Daoy (cell line): ENCODE measurements at places on chromosomes 6 and 20. TPM values are rescaled to one million over a fixed set of nuclear protein-coding genes. Genes with fewer than 3 reads are reported as not detected.
A peak's percentile ranks its signal among the peaks of the same experiment; 100 is the strongest.

GRCh38 chr6:36955671-36956445 lies 1.3 kb downstream of the PI16 start:
- peak; percentile 55 for DNase-seq

Gene MACROD2
- total RNA-seq, result 0.51 and 0.86 TPM in 2 replicates

DNA sequence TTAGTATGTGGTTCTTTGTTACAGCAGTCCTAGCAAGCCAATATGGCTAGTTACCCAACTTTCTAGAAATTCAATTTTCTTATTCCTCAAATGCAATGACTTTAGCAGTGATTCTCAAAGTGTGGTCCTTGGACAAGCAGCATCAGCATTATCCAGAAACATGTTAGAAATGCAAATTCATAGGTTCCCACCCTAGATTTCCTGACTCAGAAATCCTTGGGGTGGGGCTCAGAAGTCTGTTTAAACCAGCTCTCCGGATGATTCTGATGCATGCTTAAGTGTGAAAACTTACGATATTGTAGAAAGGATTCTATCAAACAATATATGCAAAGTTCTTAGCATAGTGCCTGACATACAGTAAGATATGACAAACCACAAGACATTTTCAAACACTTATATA lies 757.1 kb downstream of the DHX35 start:
- no peak for DNase-seq

Gene FAM135A
- 11.9 and 14.0 TPM in 2 replicates for total RNA-seq

DNA sequence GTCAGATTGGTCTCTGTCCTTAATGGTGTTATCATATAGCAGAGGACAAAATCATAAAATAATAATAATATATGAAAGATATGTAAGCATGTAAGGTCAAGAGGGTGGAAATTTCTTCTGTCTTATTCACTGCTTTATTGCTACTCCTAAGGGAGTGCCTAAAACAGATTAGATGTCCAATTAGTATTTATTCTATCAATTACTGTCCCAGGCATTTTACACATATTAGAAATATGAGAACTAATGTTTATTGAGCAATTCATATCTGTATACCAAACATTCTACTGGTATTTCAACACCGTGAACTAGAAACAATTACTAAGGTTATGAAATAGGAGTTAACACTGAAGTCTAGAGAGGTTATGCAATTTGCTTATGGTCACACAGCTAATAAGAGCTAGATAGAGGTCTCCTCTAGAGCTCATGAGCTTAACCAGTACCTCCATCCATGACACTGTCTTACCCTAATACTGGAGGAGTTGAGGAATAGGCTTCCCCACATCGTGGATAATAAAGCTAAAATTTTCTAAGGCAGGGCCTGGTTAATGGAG lies 302.3 kb downstream of the PLCB1 start:
- DNase-seq, result no peak

GRCh38 chr6:9620263-9620662 lies 794.6 kb downstream of the TFAP2A start:
- peak; percentile 64 for DNase-seq

DNA sequence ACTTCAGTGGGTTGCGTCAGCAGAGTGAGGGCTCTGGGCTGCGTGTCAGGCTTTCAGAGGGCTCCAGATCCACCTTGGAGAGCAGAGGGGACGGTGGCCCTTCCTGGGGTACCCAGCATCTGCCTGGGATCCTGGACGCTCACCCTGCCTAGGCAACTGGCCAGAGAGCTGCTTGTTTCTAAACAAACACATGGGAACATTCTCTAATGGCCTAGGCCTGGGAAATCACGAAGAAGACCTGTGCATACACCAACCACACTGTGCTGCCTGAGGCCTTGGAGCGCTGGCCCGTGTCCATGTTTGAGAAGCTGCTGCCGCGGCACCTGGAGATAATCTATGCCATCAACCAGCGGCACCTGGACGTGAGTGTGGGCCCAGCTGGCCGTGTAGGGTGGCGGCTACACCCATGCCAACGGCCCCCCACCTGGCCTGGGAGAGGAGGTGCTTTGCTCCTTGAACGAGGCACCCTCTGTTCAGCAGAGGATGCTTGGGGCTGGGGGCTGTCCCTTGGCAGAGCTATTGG lies 32.2 kb downstream of the PYGB start:
- DNase-seq, result no peak

GRCh38 chr6:155404937-155405336 lies 50.7 kb downstream of the NOX3 start:
- DNase-seq, result no peak

DNA sequence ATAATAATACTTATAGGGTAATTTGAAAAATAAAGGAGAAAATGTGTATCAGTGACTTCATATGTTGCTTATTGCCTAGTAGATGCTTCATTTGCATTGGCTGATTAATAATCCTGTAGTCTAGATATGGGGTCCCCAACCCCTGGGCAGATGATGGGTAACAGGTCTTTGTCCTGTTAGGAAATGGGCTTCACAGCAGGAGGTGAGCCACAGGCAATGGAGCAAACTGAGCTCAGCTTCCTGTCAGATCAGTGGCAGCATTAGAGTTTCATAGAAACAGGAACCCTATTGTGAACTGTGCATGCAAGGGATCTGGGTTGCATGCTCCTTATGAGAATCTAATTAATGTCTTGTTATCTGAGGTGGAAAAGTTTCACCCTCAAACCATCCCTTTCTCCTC lies 1049.5 kb upstream of the EPHA7 start:
- DNase-seq, result no peak

Gene DOK5
- total RNA-seq, result 0.06 and 0.91 TPM in 2 replicates

DNA sequence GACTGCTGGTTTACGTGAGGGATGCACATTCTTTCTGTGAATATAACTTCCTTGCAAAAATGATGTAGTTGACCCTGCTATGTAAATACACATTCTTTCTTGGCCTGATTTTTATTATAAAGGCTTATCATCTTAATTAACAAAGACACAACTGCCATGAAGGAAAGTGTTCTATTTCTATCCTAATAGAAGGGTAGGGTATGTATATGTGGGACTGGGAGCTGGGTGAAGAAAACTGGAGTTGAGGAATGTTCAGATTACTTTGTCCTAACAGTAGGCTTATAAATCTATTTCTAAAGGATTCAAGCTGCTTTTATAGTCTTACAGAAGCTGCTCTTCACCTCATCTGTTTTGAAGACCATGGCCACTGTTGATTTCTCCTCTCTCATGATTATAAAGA lies 76.5 kb upstream of the RGS17 start:
- DNase-seq, result no peak

- no peak for DNase-seq
Observed at GRCh38 chr20:33883164-33883563, 72.0 kb downstream of the CHMP4B start.

DNA sequence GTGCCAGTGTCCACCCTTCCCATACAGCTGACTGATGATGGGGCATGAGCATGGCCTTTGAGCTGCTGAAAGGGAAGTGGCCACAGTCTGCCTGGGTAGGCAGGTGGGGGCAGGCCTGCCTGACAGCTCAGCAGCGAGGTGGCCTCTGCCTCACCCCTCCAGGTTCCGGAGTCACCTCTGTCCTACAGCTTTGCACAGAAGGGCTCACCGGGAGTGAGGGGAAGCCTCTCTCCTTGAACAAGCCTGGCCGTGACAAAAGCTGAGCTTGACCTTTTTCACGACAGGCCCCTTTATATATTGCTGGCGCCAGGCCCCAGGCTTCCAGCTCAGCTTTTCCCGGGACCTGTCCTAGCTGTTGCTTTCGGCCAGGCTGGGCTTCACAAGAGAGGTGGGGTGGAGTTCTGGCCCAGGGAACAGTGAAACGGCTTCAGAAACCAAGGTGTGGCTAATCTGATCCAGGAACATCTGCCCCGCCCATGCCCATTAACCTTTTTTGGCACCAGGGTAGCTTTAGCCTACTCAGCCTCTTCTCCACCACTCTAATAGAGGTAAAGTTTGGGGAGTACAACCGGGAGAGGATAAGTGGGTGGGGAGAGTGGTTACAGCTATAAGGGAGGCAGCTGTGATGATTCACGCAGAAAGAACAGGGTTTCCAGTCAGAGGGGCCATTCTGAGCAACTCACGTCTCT lies 42.9 kb downstream of the C6orf132 start:
- peak; percentile 85 for DNase-seq

DNA sequence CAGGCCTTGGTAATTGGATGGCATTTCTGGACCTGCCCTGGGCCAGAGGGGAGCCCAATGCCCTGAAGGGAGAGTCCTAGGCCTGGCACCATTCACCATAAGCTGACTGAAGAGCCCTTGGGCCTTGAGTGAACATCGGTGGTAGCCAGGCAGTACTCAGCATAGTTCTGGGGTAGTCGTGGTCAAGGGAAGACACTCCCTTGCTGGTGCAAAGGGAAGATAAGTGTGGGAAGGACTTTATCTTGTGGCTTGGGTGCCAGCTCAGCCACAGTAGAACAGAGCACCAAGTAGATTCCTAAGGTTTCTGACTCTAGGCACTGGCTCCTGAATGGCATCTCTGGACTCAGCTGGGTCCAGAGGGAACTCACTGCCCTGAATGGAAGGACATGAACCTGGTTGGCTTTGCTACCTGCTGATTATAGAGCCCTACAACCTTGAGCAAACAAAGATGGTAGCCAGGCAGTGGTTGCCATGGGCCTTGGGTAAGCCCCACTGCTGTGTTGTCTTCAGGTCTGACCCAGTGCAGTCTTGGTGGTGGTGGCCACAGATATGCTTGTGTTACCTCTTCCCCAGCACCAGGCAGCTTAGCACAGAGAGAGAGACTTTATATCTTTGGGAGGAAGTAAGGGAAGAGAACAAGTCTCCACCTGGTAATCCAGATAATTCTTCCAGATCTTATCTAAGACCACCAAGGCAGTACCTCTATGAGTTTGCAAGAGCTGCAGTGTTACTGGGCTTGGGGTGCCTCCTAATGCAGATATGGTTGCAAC lies 83.5 kb downstream of the PRDM13 start:
- no peak for DNase-seq

Gene HNF4A
- total RNA-seq, result not detected in 2 replicates

Gene TFAP2A
- total RNA-seq, result 4.5 and 5.6 TPM in 2 replicates

GRCh38 chr6:107565165-107565723 lies 75.3 kb downstream of the SOBP start:
- DNase-seq, result peak; percentile 5

DNA sequence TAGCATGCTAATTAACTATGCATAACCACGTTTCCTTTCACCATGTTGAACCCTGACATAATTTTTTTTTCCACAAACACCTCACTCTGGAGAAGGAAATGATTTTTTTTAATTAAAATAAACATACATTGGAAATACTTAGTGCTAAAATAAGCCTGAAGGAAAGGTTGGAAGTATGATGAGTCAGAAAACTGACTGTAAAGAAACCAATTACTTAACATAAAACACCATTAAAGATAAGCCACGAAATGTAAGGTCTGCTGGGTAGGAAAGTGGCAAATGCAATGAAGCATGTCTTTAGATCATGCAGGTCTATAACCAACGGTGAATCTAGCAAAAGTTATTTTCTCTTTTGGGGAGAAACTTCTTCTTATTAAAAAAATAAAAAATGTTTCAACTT lies 47.5 kb downstream of the OPRM1 start:
- peak; percentile 52 for DNase-seq

GRCh38 chr6:137248702-137249101 lies 29.5 kb upstream of the IFNGR1 start:
- DNase-seq, result no peak

DNA sequence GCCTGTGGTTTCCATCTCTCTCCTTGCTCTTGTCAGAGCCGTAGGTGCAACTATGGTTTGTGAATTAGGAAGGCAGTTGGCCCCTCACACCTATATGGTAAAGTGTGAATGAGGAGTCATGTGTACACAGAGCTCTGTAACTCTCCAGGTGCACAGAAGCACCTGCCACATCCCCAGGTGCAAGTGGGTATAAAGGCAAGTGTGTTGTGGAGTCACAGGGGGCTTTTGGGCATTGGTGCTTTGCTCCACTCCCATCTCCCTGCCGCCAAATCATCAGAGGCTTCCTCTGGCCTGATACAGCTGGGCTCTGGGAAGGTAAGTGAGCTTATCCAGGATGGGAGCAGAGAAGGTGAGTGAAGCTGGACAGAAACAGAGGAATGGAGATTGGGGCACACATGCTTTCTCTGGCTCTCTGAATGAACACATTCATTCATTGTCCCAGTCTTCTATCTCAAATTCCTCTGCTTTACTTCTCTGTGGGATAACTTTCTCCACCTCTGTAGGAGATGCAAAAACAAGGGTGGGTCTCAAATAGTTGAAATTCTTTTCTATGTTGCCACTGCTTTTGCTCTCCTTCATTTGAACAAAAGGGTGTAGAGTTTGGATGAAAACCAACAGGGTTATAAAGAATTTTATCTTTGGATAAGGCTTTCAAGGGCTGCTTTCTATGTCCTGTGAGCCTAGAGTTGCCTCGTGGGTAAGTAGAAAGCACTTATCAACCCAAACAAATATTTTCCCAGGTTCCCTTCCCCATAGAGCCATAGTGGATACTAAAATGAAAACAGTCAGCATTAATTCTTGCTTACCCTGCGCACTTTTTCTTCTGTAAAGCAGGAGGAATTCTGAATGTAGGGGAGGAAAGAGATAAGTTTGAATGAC lies 45.0 kb upstream of the RIPOR2 start:
- no peak for DNase-seq

GRCh38 chr6:112214739-112215269 lies 39.6 kb downstream of the LAMA4 start:
- DNase-seq, result no peak

- DNase-seq, result no peak
Observed at GRCh38 chr20:50817776-50818172, 22.9 kb downstream of the BCAS4 start.

Gene BTN3A1
- total RNA-seq, result 10.3 and 16.1 TPM in 2 replicates

Gene RNF144B
- 2.3 and 4.3 TPM in 2 replicates for total RNA-seq

Gene RIPK1
- total RNA-seq, result 14.7 and 16.3 TPM in 2 replicates

- DNase-seq, result no peak
Observed at GRCh38 chr20:35284992-35285805, 627 bp upstream of the EIF6 start.

GRCh38 chr6:36840432-36841403 lies 1.5 kb upstream of the CPNE5 start:
- no peak for DNase-seq

Gene SPATA25
- not detected in 2 replicates for total RNA-seq

DNA sequence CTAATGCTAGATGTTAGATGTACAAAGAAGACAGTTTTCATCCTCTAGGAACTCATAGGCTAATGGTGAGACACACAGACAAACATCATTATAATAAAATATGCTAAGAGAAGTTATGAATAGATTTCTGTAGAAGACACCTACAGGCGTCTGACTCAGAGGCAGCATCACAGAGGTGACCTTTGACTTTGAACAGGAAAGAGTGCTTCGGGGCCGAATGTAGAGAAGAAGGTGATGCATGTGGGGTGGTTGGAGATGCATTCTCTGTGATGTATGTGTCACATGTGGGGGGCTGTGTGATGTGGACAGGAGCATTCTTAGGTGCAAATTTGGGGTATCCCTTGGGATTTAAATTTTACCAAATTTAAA lies 6.8 kb downstream of the GUCA1A start:
- no peak for DNase-seq

DNA sequence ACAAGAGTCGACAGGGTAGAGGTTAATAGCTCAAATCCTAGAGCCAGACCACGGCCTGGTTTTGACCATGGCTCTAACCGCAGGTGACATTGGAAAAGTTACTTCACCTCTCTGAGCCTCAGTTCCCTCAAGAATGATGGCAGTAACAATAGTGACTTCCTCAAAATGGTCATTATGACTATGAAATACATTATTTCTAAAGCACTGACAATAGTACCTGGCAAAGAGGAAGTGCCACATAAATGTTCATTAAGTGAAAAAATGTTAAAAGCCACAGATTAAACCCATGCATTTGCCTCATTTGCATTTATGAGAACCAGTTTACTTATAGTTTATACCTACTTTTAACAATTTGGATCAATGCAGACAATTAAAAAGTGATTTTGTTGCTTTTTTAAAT lies 12.3 kb downstream of the BTBD3 start:
- no peak for DNase-seq

Gene EHMT2
- total RNA-seq, result 72.8 and 80.6 TPM in 2 replicates
